Aorta (tissue), 5 donors: ENCODE measurements at places on chromosomes 5 and 9.

DNA sequence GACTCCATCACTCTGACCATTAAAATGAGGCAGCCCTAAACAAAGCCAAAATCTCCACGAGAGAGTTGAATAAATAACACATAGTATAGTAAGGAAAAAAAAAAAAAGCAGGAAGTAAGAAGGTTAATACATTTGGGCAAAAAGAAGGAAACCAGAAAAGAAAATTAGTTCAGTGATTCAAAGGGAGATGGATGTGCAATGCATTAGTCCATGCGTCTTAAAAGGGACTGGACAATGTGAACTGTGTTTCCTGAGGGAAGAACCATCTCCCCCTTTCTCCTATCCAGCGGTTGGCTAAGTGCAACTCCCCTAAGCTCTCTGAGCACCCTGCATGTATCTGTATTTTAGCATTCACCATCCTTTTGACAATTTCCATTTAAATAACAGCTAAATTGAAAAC is 1.4 kb downstream of the ANKRA2 start:
- peak overlapping the region; percentile 69 for H3K4me3 ChIP-seq
- no peaks in the 10 kb centered on the region for H3K27me3 ChIP-seq
- H3K4me1 ChIP-seq, result no peaks in the 10 kb centered on the region

DNA sequence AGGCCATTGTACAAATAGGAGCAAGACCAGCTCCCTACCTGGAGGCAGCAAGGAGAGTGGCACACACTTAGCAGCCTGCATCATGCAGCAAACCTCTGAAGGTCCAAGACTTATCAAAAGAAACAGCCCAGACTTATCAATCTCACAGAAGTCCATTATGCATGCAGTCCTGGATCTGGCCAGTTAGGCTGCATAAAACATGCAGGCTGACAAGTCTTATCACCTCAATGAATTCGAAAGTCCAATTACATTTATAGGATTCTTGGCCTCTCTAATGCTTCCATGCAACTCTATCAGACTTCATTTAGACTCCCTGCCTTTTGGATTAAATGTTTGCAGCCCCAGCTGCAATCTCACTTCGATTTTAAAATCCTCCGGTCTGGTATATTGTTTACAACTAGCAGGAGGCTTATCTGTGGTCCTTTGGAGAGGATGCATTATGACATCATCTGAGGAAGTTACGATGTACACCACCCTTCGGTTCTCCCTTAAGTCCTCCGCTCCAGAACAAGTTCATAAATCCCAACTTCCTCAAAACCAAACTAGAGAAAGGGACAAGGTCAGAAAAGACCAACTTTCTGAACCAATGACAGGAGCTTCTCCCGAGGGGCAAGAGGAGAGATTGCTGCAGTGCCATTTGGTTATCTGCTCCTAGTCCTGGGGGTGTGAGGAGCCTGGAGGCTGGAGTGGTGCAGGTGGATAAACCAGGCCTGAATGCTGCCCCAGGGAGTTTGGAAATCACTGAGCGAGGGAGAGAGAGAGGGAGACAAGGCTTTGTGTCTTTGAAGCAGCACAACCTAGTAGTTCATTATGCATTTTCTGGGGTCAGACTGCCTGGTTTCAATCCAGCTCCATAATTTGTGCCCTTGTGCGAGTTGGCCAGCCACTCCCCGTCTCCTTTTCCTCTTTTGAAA is 313.9 kb downstream of the TLE1 start:
- no peaks in the 10 kb centered on the region for H3K36me3 ChIP-seq
- no peak for DNase-seq
- H3K27ac ChIP-seq, result no peak overlapping the region
- no peak overlapping the region for H3K4me3 ChIP-seq
- no peaks in the 10 kb centered on the region for H3K27me3 ChIP-seq
- peaks cover 9% of the 10 kb centered on the region for H3K4me1 ChIP-seq

DNA sequence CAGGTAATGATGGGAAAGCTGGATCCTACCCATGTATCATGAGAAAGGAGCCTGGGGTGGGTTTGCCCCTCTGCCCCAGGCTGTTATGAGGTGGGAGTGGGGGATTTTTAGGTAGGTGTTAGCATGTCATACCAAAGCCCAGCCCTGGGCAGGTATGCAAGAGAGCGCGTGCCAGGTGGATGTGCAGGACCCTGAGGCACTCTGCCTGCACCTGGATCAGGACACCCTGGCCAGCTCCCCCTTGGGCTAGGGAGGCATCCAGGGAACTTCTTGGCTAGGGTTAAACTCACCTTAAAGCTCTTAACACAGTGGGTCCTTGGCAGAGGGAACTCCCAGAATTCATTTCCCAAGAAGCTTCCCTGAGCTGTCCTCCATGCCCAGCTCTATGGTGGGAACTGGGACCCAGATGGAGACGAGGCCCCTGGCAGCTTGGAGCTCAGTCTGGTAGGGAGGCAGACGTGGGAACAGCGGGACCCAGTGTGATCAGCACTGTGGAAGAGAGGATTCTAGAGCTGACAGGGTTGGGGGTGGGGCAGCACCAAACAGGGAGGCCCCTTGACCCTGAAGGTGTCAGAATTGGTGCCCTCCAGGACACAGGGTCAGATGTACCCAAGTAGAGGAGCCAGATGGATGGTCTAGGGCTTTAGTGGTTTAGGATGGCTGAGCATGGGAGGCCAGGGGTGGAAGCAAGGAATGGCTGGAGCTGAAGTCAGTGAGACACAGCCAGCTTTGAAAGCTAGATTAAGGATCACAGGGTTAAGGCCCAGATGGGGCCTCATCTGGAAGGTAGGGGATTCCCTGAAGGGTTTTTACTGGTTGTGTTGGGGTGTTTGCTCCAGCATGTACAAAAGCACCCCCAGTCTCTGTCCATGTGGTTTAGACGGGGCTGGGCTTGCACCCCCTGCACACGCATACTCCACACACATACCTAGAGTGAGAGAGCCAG is 2.2 kb upstream of the PRR7 start:
- H3K36me3 ChIP-seq, result no peaks in the 10 kb centered on the region
- DNase-seq, result peak; percentile 70
- H3K27ac ChIP-seq, result no peak overlapping the region

GRCh38 chr9:20409321-20410092 is 212.8 kb downstream of the MLLT3 start:
- H3K27ac ChIP-seq, result no peak overlapping the region
- H3K27me3 ChIP-seq, result no peaks in the 10 kb centered on the region
- no peaks in the 10 kb centered on the region for H3K4me1 ChIP-seq
- H3K36me3 ChIP-seq, result no peaks in the 10 kb centered on the region

DNA sequence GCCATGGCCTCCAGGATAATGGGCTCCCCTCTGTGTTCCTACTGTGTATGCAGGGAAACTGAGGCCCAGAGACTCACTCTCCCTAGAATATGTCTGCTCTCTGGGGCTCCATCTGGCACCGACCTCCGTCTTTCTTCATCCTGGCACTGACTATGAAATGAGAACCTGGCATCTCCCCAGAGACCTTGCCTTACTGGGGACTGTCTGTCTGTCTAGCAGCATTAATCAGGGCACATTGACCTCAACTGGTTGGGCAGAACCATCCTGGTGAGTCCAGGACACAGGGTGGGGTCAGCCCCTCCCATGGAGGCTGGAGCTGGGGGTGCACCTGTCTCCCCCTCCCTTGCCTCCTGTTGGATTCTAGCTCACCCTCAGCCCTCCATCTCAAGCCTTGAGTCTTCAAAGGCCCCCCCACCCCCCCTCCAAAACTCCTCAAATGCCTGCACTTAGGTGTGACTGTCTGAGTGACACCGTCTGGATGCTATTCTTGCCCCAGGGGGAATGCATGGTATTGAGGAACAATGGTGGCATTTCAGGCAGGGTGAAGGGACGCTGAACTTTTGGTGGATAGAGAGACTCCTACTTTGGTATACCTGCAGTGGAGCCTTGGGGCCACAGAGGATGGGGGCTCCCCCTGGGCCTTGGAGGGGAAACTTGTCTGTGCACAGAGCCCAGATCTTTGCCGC is 12.8 kb upstream of the PITX1 start:
- no peaks in the 10 kb centered on the region for H3K27me3 ChIP-seq
- no peaks in the 10 kb centered on the region for H3K36me3 ChIP-seq
- no peak overlapping the region for H3K4me3 ChIP-seq
- DNase-seq, result peak; percentile 17

DNA sequence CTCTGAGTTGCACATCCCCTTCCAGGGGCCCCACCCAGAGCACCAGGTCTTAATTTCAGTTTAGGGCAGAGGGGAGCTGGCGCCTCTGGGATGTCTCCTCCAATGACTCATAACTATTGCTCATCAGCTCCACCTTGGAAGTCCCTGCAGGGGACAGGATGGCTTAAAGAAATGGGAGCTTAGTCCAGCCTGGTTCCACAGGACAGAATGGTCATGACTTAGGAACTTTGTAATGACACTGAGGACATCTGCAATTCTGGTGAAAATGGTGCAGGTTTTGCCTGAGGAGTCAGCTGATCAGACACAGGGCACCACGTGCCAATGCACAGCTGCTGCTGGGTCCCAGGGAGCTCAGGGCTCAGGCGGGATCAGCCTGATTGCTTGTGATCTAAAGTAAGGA is 16.4 kb upstream of the PPP1R26 start:
- no peaks in the 10 kb centered on the region for H3K36me3 ChIP-seq
- no peak overlapping the region for H3K4me3 ChIP-seq
- no peak overlapping the region for H3K27ac ChIP-seq
- no peaks in the 10 kb centered on the region for H3K4me1 ChIP-seq

DNA sequence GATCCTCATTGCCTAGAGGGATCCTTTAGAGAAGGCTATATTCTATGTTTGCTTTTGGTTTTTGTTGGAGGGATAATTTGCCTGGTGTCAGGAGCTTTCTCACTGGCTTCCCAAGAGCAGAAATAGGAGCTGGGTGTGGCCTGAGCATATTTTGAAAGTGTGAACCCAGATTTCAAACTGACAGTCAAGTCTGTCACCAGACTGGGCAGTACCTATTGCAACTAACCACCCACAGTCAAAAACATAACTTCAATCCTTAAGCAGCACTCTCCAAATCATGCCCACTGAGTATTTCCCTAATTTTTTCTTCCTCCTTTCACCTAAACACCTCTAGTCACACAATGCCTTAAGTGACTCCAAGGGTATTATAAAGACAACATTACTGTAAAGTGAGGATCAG is 278.4 kb downstream of the EBF1 start:
- no peak for DNase-seq
- H3K4me3 ChIP-seq, result no peak overlapping the region
- H3K4me1 ChIP-seq, result peaks cover 1% of the 10 kb centered on the region
- no peaks in the 10 kb centered on the region for H3K36me3 ChIP-seq
- no peak overlapping the region for H3K27ac ChIP-seq
- H3K27me3 ChIP-seq, result no peaks in the 10 kb centered on the region

- H3K4me1 ChIP-seq, result no peaks in the 10 kb centered on the region
- no peak for DNase-seq
- H3K27me3 ChIP-seq, result no peaks in the 10 kb centered on the region
- H3K27ac ChIP-seq, result no peak overlapping the region
These were observed 137.2 kb downstream of the CAVIN4 start for GRCh38 chr9:100715100-100715380.

DNA sequence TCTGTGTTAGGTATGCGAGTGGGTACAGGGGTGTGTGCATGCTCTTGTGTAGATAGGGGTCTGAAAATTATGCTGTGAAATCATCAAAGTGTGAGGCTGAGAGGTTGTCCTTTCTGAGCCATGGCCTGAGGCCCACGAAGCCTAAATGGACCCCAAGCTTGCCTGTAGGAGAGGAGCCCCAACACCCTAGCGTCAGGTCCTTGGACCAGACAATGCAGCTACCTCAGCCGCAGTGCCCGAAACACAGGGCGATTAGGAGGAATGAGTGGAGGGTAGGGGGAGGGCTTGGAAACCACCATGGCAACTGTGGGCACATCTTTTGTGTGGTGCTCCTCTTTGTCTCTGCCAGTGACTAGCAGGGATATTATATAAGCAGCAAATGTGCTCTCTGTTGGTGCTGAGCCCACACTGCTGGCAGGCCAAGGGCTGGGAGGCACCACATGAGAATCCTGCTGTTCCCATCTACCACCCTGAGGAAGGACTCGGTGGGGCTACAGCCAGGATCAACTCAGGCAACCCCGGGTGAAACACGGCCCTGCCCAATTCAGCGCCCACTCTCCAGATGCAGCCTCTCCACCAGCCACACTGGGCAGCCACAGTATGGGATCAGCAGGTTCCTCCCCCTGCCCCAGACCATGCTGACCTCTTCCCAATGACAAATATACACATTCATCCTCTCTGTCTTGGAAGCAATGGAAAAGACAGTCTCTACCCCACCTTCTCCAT is 84.6 kb upstream of the FSTL4 start:
- H3K4me1 ChIP-seq, result no peaks in the 10 kb centered on the region
- H3K27me3 ChIP-seq, result no peaks in the 10 kb centered on the region
- H3K36me3 ChIP-seq, result no peaks in the 10 kb centered on the region

DNA sequence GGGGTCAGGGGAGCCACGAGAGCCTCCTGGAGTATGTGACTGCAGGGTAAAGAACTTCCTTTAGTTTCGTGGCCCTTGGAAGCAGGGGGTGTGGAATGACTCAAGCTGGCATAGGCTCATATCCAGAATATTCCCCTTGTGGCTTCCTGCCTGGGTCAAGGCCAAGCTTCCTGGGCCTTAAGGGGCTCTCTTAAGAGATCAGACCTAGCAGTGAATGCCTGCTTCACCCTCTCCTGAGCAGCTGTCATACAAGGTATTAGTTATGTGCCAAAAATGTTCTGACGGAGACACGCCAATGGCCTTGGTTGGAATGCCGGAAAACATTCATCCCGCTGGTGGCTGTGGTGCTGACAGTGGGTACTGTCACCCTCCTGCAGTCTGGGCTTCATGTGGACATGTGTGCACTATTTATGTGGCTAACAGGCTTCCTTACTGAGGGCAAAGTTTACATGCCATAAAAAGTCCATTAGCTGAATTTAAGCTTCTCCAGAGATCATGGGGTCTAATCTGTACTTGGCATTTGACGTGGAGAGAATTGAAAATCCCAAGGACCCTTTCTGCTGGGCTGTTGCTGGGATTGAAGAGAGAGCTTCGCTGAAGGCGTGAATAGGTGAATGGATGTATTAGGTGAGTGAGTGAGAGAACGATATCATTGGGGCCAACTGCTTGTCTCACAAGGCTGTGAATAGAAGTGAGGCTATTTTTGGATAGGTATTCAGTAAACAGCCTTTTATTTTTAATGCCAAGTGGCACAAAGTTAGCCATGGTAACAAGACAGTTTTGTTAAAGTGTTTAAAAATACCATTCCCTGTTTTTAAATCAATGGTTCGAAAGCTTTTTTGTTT is 156.8 kb downstream of the MACROH2A1 start:
- no peak for DNase-seq
- H3K36me3 ChIP-seq, result no peaks in the 10 kb centered on the region
- H3K4me1 ChIP-seq, result peaks cover 6% of the 10 kb centered on the region
- no peak overlapping the region for H3K4me3 ChIP-seq

- no peak for DNase-seq
These were observed 42.2 kb downstream of the PTPN3 start for GRCh38 chr9:109455861-109456260.
